LHCN-M2 (cell line): ENCODE measurements at places on chromosomes 12 and 14. TPM values are rescaled to one million over a fixed set of nuclear protein-coding genes. Genes with fewer than 3 reads are reported as not detected.

- no peak for DNase-seq
Observed at GRCh38 chr12:12505544-12506495, 56.8 kb downstream of the DUSP16 start.

- DNase-seq: peak; percentile 35
Observed at GRCh38 chr12:75877763-75878621, 153.6 kb downstream of the PHLDA1 start.

DNA sequence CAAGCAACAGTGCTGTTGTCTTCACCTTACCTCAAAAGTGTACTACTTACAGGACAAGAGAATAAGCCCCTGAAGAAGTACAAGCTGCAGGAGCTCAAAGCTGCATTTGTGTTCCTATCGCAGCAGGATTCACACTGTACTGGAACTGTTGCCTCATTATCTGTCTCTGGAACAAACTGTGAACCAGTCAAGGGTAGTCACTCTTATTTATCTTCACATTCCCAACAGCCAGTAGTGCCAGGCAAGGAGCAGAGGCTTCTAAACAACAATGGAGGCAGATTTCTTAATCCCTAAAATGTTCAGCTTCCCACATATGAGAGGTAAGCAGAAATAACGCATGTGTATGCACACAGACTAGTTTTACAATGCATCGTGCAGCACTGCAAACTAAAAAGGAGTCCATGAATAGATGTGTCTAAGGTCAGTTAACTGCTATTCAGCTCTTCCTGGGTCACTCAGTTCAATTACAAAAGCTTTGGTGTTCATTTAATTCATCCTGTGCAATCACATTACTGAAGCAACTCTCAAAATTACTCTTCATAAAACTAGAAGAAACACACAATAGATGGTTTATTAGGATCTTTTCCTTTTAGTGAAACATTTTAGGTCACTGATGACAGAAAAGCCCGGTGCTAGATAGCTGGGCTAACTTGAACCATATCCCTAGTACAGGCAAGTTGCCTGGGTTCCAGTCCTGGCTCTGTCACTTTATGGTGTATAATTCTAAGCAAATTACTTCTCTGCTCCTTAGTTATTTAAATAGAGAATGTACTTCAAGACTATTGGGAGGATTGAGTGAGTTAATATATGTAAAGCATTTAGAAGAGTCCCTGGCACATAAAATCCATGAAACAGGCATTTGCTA is 2.7 kb downstream of the APPL2 start:
- no peak for DNase-seq

- no peak for DNase-seq
Observed at GRCh38 chr12:132740652-132741051, 21.0 kb downstream of the ANKLE2 start.

DNA sequence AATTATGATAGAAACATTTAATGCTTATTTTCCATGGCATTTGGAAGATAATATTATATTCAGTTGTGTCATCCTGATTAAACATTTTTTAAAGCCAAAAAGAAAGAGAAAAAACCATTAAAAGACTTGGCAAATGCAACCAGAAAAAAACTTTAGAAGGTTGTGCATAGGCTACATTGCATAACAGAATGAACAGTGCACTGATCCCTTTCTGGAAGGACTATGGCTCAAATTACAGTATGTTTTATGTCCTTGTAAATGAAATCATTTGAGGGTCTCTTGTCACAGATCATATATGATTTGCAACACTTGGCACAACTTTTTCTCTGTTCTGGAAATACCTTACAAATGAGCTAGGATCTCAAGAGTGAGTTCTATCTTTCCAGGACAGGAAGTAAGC is 275.2 kb upstream of the FLRT2 start:
- DNase-seq: no peak

DNA sequence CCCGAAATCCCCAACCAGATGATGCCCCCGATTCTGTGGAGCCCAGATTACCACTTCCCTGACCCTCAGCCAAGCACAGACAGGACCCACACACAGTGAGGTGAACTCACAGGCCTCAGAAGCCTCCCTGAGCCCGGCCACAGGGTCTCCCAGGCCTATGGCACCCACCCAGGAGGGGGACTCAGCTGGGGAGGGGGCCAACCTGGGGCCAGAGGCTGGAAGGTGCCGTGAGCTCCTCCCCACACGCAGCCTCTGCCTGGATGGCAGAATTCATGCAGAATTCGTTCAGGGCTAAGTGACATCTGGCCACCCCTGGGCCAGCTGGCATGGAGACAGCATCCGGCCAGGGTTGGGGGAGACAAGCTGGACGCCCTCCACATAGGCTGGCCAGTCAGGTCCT is 11.8 kb downstream of the TMEM179 start:
- no peak for DNase-seq

GRCh38 chr14:21553266-21553665 is 26.6 kb downstream of the OR10G3 start:
- DNase-seq: no peak

GRCh38 chr14:90760591-90761316 is 55.5 kb downstream of the TTC7B start:
- DNase-seq: peak; percentile 39

GRCh38 chr12:29486972-29487371 is 10.5 kb downstream of the OVCH1 start:
- DNase-seq: no peak

DNA sequence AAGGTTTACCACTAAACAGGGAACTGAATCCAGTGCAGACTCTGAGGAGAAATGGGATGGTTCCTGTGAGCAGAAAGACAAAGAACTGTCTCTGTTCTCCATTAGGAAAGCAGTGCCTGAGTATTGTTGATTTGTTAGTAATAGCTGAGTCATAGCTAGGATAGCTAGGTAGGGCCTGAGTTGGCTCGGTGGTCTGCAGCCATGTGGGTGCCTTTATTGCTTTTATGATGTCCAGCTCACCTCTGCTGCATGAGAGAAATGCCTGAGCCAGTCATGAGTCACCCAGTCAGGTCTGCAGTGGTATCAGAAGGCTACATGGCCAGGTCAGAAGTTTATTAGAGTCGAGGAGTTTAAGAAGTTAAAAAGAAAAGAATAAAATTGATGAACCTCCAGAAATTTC is 24.2 kb downstream of the TRHDE start:
- no peak for DNase-seq

GRCh38 chr12:53660041-53660440 is 15.8 kb downstream of the ATP5MC2 start:
- peak; percentile 22 for DNase-seq

DNA sequence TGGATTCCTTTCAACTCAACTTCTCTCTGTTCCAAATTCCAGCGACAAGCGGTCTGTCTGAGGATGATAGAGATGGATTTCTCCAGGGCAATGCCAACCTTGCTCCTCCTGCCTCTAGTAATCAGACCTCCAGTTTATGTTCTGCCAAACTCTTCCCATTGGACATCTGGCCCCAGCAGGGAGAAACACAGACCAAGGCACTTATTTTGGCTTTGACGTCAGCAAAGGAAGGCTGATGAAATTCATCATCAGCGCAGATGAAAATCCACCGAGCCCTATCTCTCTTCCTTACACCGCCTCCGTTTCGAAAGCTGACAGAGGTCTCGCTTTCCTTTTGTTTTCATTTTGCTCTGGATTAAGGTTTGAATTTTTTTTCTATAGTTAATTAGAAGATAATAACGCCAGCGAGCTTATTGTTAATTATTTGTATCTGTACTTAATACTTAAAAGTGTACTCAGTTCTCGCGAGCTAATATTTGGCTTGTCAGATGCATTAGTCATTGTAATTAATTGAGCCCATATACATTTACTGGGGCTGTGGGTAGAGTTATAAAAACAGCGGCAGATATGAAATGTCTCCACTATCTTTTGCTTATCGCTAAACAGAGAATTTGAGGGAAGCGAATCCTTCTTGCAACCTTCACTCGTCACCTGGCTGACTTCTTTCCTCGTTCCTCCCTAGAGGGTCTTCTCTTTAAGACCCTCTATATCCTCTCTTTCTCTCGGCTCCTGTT is 35.9 kb upstream of the MED13L start:
- no peak for DNase-seq

DNA sequence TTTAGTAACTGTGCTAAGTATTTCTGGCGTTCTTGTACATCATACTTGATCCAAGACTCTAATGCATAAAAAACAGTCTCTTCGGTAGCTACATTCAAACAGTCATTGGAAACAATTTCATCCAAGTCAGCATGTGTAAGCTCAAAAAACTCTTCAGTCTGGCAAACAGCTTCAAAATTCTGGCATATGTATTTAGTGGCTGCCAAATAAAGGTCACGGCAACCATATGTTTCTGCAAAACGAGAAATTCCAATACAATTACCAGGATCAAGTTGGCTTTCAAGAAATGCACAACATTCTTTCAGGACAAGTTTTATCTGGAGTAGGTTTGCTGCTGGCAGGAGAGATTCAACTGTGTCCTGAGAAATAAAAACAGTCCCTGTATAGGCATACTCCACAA is 16.5 kb downstream of the KLHL28 start:
- DNase-seq: peak; percentile 41

DNA sequence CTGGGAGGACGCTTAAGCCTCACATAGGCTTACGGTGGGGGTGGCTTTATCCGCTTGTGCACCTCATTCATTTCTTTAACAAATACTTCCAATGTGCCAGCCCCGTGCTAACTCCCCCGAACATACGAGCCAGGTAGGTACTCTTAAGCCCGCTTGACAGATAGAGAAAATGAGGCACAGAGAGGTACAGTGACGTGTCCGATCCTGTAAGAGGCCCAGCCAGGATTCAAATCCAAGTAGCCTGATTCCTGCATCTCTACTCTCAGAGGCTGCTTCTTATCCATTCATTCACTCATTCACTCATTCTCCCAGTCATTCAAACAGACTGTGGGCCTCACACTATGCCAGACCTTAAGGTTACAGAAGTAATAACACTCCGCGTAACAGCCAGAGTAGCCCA is 477 bp downstream of the OAS3 start:
- DNase-seq: no peak

GRCh38 chr14:73567951-73568885 is 795 bp upstream of the ACOT2 start:
- DNase-seq: no peak

DNA sequence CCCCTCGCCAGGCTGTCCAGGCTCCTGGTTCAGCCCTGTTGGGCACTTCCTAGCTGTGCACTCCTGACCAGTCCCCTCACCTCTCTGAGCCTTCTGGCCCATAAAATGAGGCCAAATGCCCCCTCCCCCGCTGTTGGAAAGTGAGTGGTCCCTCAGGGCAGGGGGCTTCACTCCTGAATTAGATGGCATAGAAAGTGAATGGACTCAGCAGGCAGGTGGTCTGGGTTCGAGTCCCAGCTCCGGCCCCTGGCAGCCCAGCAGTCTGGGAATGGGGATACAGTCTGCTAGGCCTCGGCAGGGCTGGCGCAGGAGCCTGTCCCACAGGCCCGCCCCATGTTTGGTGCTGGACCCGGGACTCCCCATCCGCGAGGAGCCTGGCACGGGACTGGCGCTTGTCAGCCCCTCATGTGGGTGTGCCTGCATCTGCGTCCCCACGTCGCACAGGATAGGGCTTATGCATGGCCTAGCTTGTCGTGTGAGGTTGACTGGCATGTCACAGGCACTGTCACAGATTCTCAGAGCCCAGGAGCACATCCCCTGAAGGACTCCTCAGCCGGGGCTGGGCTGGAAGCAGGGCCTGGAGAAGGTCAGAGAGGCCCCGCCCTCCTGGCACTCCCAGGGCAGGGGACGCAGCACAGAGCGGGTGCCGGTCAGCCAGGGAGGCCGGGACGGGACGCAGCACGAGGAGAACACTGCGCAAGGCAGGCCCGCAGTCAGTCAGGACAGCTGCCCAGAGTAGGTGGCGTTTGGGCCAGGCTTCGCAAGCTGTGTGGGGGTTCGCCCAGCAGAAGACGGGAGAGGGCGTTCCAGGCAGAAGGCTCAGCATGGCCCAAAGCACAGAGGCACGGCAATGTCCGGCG is 40.5 kb downstream of the DIO3 start:
- DNase-seq: no peak

DNA sequence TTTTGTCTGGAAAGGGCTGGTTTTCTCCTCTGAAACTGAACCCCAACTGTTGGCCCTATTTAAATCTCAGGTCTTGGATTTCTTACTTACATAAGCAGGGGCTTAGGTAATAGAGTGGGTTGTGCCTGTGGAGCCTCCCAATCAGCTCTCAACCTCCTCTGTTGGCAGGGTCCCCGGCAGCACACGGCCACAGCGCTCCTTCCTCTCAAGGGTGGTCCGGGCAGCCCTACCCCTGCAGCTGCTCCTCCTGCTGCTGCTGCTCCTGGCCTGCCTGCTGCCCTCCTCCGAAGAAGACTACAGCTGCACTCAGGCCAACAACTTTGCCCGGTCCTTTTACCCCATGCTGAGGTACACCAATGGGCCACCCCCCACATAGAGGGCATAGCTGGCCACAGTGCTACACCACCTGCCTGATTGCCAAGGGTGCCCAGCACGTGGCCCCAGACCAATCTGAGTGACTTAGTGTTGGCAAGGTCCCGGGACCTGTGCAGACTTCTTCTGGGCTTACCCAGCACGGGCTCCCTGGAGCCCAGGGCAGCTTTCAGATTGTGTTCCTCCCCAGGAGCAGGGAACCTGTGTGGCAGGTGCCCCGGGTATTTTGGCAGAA is 68.9 kb downstream of the ESR2 start:
- no peak for DNase-seq

DNA sequence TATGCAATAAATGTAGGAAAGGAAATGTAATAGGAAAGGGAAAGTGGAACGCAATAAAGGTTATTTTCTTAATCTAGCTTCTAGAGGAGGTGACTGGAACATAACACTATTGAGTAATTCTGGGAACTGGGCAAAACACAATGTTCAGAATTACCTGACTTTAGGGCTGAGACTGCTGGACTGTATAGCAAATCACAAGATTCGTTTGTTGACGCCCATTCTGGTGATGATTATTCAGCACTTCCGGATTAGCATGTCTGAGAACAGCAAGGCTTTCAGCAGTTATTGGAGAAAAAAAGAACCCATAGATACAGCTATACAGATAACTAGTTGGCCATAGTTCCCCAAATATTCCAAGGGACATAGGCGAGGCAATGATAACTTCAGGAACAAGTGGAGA is 2.3 kb upstream of the KLRD1 start:
- no peak for DNase-seq

The TMEM119 gene
- total RNA-seq: 0.80 and 1.9 TPM in 2 replicates

The DBX2 gene
- not detected in 2 replicates for total RNA-seq

The LRRK2 gene
- 1.4 TPM in 2 replicates for total RNA-seq

The GDF11 gene
- 10.0 and 17.3 TPM in 2 replicates for total RNA-seq

The RIPK3 gene
- not detected in 2 replicates for total RNA-seq

The ADAMTS20 gene
- total RNA-seq: 0.17 and 0.32 TPM in 2 replicates

The LYSET gene
- total RNA-seq: 4.7 and 6.4 TPM in 2 replicates

The SERPINA3 gene
- 1.2 and 1.3 TPM in 2 replicates for total RNA-seq
